Activated naive CD4-positive, alpha-beta T cell treated with anti-CD3 and anti-CD28 coated beads, Interleukin-2, amount 10 ng/mL, durations not matched to agents 7 days and 5 days (primary cell): ENCODE measurements at places on chromosomes 3 and 15.

DNA sequence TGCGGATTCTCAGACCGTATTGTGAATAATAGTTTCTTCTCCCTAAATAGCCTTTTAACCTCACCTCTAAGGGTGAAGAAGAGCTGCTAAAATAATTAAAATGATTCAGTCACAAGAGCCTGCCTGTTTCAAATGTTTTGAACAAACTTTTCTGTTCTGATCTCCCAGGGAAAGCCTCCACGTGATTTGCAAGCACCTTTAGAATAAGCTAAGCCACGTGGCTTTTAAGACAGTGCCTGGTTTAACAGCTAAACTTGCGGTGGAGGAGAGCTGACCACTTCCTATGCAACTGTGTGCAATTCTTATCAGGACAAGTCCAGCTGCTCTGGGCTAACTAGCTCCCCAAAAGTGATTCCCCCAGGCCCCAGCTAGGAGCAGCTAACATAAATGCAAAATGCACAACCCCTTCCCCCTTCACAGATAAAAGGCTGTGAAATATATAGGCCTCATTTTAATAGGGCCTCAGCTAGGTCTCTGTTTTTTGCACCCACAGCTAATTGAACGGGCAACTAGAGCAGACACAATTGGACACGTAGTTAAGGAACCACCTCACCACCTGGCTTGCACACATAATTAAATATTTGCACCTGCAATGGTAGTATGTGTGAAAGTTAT is 401.2 kb upstream of the NR2F2 start:
- DNase-seq = peak; percentile 23

DNA sequence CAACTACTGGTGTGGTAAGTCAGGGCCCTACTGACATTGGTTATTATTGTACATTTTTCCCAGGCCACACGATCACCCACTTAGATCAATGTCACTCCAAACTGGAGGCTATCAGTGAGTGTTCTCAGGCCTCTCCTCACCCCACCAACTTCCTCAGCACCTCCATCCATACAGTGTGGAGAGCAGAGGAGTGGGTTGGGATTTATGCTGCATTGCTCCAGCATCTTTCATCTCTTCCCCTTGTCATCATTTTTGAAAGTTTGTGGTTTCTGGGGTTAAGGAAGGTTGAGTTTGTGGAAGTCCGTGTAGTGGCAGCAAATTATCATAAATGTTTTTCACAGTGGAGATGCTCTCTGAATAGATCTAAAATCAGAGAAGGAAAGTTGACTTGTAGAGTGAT is 60.2 kb downstream of the TLNRD1 start:
- no peak for DNase-seq

- DNase-seq = no peak
Observed at GRCh38 chr3:157464321-157464720, 27.7 kb downstream of the PTX3 start.

DNA sequence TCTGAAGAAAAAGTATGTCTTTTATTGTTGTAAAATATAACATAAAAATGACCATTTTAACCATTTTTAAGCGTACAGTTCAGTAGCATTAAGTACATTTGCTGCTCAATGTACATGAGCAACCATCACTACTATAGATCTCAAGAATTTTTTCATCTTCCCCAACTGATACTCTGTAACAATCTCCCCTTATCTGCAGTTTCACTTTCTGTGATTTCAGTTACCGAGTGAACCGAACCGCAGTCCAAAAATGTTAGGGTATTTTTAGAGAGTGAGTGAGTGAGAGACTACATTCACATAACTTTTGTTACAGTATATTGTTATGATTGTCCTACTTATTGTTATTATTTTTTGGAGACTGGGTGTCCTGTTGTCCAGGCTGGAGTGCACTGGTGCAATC is 9.0 kb upstream of the SLC25A26 start:
- DNase-seq = no peak

GRCh38 chr15:92655178-92655995 is at the start of gene FAM174B:
Gene FAM174B (minus strand): TSS chr15:92655775.
- DNase-seq = peak; percentile 61

DNA sequence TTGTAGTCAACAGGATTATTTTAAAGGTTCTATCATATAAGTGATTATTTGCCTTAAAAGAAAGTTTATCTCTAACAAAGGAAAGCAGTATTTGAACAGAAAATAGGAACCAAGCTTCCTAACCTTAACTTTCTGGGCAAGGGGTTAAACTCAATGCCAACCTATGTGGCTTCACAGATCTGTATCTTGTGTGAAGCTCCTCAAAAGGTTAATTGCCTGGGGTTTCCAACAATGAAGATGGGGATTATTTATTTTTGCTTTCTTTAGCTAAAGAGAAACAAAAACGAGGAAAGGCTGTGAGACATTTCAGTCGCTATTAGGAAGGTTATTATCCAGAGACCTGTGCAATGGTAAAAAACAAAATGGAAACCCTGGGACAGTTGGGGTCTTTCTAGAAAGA is 1.1 kb upstream of the WDR82 start:
- DNase-seq = no peak

GRCh38 chr3:144197582-144197981 is 226.0 kb downstream of the DIPK2A start:
- DNase-seq = no peak

- DNase-seq = no peak
Observed at GRCh38 chr3:4426261-4426781, 40.7 kb downstream of the SUMF1 start.

GRCh38 chr3:171058058-171058457 is 31.5 kb upstream of the SLC2A2 start:
- DNase-seq = no peak

GRCh38 chr3:180704532-180704931 is 25.2 kb upstream of the CCDC39 start:
- DNase-seq = no peak

GRCh38 chr3:124412644-124413043 is 317.6 kb upstream of the UMPS start:
- DNase-seq = no peak

GRCh38 chr3:59180006-59180405 is 130.2 kb upstream of the CFAP20DC start:
- no peak for DNase-seq

GRCh38 chr15:31435912-31436628 is 109.4 kb downstream of the KLF13 start:
- DNase-seq = peak; percentile 56

GRCh38 chr15:80982205-80982604 is 7.4 kb downstream of the MESD start:
- no peak for DNase-seq

- no peak for DNase-seq
Observed at GRCh38 chr3:57059411-57059810, 1.1 kb upstream of the SPATA12 start.

- no peak for DNase-seq
Observed at GRCh38 chr15:69704700-69705099, 252.1 kb downstream of the RPLP1 start.

GRCh38 chr3:139128803-139129202 is 84.1 kb upstream of the PRR23C start:
- DNase-seq = no peak

DNA sequence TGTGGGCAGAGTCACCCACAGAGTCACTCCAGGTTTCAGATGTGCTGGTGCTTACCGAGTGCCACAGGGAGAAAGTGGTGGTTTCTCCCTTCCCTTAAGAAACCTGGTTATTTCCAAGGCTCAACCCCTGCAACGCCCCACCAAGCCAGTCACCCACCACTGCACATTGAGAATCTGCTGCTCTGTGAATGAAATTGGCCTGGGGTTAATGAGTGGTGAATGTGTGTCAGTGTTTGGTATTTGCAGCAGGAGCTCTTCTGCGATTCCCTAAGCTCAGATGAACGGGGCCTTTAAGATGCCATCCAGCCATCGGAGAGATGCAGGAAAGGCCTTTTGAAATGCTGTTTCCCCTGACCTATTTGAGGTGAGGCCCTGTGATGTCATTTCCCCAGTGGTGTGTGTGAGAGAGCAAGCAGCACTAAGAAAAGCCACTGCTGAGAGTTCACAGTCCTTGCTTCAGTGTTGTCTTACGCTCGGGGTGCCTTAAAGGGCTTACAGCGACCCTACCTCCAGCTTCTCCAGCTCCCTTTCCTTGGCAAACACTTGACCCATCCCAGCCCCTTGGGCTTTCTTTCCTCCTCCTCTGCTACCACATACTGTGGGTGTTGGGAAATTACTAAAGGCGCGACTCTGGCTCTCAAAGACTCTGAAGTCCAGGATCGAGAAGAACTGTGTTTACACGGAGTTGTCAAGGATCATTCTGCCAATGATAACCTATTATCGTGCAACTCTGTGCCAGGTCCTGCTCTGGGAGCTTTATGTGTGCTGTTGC is 68.9 kb downstream of the SMAD3 start:
- DNase-seq = peak; percentile 80

DNA sequence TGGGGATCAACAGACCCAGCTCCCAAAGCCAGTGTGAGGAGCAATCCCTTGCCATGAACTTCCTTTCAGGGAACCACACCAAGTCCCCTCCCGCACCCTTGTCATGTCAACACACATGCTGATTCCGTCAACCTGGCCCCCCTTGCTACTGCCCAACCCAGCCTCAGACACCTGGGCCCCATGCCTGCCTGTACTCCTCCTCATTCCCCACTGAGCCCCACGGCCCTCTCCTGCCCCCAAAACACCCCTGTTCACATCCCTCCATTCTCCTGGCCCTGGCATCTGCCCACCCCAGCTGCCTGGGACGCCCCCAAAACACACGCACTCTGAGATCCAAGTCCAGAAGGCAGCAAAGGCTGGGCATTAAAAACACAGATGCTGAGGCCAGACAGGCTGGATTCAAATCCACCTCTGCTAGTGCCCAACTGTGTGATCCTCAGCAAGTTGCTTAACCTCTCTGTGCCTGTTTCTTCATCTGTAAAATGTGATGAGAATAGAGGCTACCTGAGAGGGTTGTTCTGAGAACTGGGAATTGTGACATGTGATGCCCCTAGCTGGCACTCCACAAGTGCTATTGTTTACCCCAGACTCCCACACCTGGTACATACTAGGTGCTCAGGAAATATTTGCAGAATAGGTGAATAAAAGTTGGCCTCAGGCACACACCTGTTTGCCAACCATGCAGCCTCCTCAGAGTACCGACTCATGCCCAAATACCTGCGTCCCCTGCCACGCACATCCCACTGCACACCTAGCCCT is 2.3 kb downstream of the PLXND1 start:
- no peak for DNase-seq

- DNase-seq = no peak
Observed at GRCh38 chr3:139982404-139982803, 47.4 kb downstream of the CLSTN2 start.

DNA sequence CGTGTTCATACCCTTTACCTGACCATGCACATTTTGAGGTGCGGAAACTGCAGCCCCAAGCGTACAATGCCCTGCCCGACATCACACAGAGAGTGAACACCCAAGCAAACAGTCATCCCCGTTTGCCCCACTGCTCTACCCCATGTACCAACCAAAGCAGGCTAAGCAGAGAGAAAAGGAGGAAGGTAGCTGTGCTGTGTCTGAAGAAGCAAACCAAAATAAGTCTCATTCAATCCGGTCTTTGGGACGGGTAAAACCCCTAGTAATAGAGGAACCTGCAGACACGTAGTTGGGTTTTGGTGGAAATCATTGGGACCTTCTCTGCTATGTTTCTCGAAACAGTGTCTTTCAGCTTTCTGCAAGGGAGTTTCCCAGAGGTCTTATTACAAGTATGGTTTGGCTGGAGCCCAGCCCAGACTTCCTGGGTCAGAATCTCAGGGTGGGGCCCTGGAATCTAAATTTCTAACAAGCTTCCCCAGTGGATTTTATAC is 164.6 kb upstream of the HES1 start:
- peak; percentile 27 for DNase-seq

DNA sequence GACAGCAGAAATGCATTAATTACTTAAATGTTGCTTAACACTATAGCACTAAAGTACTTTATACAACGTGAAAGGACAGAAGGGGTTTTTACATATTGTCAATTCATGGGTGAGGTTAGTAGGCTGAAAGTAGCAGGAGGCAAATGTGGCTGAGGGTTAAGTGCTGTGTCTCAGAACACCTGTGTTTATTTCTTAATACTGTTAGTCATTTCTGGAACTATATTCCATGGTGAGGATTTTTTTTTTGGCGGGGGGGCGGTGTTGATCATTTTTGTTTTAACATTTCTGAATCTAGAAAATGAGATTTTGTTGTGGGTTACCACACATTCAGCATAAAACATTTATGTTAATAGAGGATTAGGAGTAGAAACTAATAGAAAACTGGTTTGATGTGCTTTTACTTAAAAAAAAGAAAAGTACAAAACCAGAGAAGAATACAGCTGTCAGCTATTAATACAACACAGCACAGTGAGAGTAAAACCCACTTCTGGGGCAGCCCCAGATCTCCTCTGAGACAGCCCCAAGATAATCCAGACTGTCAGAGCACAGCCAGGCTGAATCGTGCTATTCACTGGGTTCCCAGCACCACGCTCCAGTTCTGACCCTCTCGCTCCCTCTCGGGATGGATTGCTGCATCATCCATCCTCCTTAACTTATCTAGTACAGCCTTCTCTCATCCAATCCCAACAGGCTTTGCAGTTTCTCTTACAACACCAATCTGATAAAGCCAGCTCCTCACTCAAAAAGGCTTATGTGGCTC is 307.7 kb downstream of the TUSC7 start:
- DNase-seq = no peak

- DNase-seq = no peak
Observed at GRCh38 chr15:66955001-66955516, 110.3 kb upstream of the SMAD3 start.

DNA sequence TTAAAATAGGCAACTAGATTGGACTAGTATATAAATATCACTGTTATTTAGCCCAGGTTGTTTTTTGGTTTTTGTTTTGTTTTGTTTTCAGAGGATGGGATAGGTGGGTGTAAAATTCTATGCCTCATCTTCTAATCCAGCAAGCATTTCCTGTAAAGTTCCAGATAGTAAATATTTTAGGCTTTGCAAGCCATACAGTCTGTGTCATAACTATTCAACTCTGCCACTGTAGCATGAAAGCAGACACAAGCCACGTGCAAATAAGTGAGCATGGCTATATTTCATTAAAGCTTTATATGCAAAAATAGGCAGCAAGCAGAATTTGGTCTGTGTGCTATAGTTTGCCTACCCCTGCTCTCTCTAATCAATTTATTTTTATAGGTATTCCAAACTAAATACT is 657.3 kb upstream of the TGFBR2 start:
- no peak for DNase-seq

GRCh38 chr3:35789042-35789831 is 149.9 kb downstream of the ARPP21 start:
- DNase-seq = no peak

DNA sequence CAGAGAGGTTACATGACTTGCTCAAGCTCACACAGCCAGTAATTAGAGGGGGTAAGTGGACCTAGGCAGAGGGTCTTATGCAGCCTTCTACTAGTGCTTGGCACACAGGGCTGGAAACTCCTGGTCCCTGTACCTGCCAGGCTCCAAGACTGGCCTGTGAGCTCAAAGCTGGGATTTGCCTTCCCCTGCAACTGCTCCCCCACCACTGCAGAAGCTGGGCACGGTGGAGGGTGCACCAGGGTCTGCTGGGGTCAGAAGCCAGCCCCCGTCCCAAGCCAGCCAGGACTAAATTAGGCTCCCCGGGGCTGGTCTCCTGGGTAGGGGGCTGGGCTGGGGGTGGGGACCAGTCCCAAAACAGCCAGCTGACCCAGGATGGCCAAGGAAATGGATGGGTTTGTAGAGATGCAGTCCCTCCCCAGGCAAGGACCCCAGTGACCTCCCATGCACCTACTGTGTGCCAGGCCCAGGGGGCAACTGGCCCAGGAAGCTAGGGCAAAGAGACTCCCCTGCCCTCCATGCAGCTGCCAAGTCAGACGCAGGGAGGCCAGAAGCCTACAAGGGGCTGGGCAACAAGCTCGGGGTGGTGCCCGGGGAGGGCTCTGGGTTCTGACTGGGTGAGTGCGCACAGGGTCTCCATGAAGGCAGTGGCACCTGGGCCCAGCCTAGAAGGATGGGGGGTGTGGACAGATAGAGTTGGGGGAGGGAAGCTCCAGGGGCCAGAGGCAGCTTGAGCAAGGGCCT is 51.8 kb upstream of the LINGO1 start:
- DNase-seq = no peak
